ENCODE measurements at places on chromosomes 5 and 9.

GRCh38 chr9:529731-530130 lies 311.8 kb upstream of the DMRT1 start:
- DNase-seq = no peak

DNA sequence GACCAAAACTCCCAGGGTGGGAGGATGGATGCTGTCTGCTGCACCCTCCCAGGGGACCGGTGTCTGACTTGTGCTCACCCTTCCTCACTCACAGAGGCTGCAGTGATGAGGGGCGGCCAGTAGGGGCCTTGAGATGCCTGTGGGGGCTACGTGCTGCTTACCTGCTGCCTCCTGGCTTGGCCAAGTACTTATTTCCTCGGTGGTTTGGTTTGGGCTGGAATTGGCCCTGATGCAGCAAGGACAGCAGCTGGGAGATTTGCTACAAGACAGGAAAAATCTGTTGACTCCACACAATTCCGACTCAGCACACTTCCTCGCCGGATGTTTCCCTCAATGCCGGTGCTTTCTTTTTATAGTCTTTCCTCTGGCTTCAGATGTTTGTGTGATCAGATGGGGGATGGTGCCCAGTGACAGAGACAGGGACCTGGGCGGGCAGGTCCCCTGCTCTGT lies 6.6 kb downstream of the PCDH12 start:
- no peak for DNase-seq

- DNase-seq = no peak
Observed at GRCh38 chr9:18063856-18064390, 410.0 kb upstream of the ADAMTSL1 start.

GRCh38 chr5:168106008-168106761 lies 185.3 kb upstream of the WWC1 start:
- DNase-seq = peak; percentile 26

GRCh38 chr5:62281411-62281810 lies 24.6 kb upstream of the KIF2A start:
- DNase-seq = no peak

DNA sequence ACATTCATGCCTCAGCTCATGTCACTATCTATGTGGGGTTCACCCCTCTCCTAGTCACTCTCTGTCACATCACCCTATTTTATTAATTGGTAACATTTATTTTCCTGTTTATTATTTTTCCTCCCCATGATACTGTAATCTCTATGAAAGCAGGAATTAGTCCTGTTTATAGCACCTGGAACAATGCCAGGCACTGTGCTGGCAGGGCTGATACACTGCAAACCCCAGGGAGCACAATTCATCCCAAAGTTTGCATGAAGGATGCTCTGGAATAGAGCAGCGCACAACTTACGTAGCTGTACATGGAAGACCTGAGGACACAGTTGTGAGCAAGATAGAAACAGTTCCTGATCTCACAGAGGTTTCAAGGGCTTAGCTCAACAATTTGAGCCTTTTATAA lies 103.2 kb downstream of the NSG2 start:
- DNase-seq = no peak

GRCh38 chr9:131324736-131325679 lies 35.5 kb downstream of the PLPP7 start:
- DNase-seq = no peak

DNA sequence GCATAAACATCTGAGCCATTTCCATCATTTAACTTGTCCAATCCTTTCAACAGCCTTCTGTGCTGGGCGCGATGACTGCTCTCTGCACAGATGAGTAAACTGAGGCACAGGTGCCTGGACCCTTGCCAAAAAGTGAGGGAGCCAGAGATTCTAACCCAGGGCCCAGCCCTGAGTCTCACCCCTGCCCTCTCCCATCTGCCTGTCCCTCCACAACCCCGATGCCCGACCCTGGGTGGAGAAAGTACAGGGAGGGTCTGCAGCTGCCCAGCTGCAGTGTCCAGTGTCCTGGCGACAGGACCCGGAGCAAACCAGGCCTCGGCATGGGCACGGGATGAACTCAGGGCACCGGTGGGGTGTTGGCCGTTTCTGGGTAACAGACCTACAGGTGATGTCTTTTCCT lies 39.6 kb upstream of the CLPTM1L start:
- no peak for DNase-seq

DNA sequence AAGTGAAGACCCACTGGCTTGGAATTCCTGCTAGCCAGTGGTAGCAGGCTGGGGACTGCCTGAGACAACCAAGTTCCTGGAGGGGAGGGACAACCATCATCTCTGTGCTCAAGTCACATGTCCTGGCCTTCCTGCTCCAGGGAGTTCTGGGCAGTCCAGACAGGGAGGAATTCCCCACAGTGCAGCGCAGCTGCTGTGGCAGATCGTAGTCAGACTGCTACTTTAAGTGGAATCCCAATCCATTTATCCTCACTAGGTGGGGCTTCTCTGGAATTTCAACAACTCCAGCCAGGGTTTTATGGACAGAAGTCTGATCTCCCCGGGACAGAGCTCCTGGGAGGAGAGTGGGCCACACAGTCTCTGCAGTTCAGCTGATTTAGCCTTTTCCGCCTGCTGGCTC lies 20.9 kb upstream of the OR5C1 start:
- no peak for DNase-seq

DNA sequence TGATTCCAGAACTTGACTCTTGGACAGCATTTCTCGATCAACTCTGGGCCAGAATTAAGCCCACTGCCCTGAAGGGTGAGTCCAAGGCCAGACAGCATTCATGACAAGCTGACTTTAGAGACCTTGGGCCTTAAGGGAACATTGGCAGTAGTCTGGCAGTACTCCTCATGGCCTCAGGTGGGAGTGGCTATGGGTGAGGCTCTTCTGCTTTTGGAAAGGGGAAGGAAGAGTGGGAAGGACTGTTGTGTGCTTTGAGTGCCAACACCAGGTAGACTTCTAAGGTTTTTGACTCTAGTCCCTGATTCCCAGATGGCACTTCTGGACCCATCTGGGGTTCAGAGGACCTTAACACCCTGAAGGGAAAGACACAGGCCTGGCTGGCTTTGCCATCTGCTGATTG lies 530.4 kb downstream of the ACTL7B start:
- DNase-seq = no peak

GRCh38 chr5:143156572-143156971 lies 246.9 kb downstream of the NR3C1 start:
- no peak for DNase-seq

- DNase-seq = peak; percentile 77
Observed at GRCh38 chr5:59661954-59662615, 231.4 kb downstream of the PDE4D start.

GRCh38 chr5:147169399-147169798 lies 65.4 kb upstream of the STK32A start:
- DNase-seq = peak; percentile 14

- DNase-seq = no peak
Observed at GRCh38 chr9:83155733-83156132, 92.8 kb upstream of the RASEF start.

DNA sequence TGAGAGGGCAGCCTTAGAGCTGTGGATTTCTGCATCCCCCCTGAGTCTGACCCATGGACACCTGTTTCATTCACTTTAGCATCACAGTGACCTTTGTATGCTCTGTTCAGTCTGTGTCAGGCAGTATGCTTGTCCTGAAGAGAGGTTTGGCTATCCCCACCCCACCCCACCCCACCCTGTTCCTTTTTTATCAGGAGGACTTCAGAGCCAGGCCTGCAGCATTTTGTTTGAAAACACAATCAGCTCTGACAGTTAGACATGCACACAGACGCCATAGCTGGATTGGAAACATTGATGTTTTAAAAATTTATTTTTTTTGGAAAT lies 142.2 kb downstream of the NTRK2 start:
- DNase-seq = no peak

DNA sequence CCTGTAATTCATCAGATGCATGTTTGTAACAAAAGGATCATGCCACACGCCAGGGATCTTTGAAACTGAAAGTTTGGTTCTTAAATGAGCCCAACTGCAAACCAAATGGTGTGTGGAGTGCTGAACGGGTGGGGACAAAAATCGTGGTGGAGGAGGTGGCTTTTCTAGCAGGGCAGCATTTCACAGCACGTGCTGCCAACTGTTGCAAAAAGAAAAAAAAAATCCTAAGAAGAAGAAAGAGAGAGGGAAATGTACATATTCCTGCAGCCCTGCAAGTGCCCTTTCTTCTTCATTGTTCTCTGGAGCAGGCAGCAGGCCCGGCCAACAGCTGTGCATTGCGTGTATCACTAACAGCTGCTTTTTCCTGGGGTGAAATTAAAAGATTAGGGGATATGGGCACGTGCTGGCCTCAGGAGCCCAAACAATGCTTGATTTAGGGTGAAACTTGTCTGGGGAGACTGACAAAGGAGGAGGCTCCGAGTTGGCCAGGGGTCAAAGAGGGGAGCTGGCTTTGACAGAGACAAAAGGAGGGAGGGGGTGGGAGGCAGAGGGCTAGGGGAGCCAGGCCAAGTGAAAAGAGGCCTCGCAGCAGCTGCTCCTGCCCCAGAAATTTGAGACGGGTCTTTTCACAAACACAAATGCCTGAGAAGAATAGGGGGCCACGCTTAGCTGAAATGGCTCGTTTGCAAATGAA lies 73.0 kb downstream of the GADD45G start:
- DNase-seq = peak; percentile 94

DNA sequence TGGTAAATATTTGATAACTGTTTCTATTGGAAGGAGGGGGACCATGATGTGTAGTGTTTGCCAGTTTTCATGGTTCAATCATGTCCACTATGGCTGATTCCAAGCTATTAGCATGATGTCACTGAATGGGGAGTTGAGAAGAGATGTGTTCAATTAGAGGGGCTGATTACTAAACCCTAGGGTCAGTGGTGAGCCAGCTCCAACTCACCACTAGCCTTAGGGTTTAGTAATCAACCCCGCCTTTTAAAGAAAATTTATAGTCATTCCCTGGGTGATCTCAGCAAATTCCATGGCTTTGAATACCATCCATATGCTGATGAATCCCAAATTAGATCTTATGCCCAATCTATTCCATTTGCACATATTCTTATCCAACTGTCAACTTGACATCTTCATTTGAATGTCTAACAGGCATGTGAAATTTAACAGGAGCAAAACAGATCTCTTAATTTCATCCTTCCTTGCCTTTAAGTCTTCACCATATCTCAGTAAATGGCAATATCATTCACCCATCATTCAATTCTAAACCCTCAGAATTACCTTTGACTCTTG lies 98.8 kb downstream of the GCNT1 start:
- DNase-seq = no peak

DNA sequence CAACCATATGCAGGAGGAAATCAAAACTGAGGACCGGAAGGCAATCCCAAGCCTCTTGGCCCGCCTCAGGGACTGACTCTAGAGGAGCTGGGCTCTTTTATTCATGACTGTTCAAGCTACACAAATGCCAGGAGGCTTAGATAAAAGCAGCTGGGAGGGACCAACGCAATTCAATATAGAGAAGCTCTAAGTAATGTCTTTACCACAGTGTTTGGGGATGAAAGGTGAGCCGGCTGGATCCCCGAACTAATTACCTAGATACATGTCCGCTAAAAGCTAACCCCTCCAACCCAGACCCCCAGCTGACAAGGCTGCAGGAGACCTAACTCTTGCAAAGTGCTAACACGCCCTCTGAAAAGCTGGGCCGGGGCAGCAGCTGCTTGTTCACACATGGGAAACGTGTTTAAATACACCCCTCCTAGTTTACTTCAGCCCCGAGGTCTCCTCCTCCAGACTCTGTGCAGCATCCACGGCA lies 67.5 kb downstream of the TLE1 start:
- peak; percentile 79 for DNase-seq

DNA sequence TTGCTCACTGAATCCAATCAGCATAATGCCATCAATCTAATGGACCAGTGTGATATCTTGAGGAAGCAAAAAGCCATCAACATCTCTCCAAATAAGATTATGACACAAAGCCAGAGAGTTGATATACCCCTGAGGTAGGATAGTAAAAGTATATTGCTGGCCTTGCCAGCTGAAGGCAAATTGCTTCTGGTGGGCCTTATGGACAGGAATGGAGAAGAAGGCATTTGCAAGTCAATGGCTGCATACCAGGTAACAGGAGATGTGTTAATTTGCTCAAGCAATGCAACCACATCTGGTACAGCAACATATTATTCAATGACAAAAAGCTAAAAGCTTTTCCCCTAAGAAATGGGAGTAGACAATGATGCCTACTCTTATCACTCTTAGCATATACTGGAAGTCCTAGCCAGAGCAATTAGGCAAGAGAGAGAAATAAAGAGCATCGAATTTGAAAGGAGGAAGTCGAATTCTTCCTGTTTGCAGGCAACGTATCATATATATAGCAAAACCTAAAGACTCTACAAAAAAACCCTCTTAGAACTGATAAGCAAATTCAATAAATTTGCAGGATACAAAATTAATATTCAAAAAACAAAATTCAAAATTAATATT lies 216.1 kb upstream of the RASA1 start:
- DNase-seq = no peak

- no peak for DNase-seq
Observed at GRCh38 chr5:61272688-61273087, 59.4 kb upstream of the ZSWIM6 start.

DNA sequence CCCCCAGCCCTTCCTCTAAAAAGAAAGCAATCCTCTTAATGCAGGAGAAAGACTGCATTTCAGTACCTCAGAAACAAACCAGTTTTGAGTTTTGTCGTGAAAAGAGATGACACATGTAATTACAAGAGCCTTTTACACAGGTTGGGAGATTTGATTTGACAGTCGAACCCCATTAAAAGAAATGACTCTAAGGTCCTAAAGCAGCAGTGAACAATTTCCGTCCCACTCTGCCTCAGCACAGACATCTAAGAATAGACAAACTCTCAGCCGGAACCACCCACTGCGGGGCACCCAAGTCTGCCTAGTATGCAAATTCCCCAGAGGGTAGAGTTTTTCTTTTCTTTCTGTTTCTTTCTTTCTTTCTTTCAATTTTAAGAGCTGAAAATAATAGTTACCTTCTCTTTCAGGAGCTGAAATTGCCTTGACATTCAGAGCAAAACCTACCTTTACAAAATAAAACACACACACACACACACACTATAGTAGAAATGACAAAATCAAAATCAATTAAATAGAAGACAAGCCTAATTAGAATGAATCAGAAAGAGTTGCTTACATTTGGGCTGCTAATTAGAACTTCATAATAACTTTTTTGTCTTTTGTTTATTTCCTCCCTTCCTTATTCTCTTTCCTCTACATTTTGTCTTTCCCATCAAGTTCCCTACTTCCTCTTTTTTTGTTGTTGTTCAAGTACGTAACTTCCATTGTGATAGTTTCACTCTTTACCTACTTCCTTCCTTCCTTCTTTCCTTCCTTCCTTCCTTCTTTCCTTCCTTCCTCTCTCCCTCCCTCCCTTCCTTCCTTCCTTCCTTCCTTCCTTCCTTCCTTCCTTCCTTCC lies 65.1 kb downstream of the BASP1 start:
- DNase-seq = no peak

GRCh38 chr5:61479850-61480614 lies 148.0 kb downstream of the ZSWIM6 start:
- DNase-seq = no peak

DNA sequence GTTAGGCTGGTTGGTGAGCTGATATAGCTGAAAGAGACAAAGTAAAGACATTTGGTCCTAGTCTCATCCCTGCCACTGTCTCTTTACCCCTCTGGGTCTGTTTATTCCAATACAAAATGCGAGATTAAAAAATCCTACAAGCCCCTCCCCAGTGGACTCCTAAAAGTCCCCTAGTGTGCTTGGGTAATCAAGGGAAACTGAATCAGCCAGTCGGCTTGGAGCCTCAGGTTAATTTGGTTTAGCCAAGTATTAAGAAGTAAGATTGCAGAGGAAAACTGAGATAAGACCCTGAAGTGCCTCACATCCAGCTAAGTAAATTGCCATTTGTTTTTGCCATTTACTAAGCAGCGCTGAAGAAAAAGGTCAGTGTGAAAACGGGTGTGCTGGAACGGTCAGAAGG lies 10.4 kb downstream of the NIM1K start:
- DNase-seq = no peak

- no peak for DNase-seq
Observed at GRCh38 chr5:68459093-68459809, 243.7 kb downstream of the PIK3R1 start.

Data from NCI-H146 (cell line).